Right ventricle myocardium inferior (tissue), 1 donor: ENCODE measurements at places on chromosomes 11 and 22.

DNA sequence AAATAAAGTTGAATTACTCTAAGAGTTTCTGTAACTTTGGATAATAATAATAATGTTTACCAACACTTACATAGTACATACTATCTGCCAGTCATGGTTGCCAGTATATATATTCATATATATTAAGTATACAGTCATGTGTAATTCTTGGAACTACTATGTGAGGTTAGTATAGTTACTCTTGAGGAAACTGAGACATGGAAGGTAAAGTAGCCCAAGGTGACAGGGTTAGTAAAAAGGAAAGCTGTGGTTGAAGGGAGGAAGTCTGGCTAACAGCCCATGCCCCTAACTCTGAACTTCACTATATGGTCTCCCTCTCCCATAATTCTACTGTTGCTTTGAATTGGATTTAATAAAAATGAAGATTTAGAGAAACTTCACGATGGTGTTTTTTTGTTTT, 24.9 kb downstream of the FDX1 start:
- DNase-seq, result no peak

DNA sequence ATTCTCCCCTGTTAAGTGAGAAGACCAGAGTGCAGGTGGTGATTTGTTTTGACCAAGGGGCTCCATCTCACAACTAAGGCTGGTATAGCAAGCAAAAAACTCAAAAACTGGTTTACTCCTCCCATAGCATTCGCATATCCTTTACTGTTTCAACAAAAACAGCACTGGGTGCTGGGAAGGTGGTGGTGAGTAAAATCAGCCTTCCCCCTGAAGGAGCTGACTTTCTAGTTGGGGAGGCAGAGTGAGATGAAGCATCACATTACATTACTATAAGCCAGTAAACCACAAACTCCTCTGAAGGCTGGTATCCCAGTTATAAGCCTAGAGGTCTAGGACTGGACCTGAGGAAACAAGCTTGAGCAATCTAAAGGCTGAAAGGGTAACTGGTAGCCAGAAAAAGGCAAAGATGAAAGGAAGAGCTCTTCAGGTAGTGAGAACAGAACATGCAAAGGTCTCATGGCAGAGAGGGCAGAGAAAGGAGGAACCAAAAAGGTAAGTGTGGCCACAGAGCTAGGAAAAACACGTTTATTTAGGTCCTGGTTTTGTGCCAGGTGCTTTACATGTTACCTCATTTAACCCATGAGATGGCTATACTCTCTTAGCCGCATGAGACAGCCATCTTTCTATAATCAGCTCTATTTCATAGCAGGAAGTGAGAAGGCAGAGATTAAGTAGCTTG, 22.3 kb downstream of the TMEM123 start:
- no peak for DNase-seq

- no peak for DNase-seq
Measured at GRCh38 chr11:75576499-75576918, 14.5 kb downstream of the SERPINH1 start.

DNA sequence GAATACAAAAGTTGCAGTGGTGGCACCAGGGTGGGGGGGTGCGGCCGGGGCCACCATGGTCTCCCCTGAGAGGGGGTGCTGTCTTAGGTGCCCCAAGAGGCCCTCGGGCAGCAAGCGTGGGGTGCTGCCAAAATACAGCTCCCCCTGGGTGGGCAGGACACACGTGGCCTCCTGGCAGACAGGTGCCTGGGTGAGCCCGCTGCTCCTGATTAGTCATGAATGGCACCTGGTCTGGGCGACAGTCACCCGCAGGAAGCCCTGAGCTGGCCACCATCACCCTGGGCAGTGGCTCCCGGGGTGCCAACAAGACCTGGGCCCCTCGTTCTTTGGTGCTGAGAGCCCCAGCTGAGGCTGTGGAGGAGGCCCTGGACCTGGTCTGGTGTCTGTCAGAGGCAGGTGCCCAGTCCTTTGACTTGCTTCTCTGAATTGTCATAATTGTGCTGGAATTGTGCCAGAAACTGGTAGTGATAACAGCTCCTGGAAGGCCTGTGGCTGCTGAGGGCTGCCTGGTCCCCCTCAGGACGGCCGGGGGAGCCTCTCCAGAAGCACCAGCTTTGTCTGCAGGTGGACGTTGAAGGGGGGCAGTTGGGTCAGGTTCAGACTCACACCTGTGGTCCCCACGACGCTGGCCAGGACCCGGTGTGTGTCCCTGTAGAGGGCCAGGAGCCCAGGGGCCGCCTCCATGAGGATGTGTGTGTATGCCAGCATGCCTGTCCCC, 14.8 kb downstream of the ALG12 start:
- no peak for DNase-seq

- no peak for DNase-seq
Measured at GRCh38 chr11:123164732-123165450, 30.2 kb downstream of the CLMP start.

GRCh38 chr11:47430524-47430923, 4.3 kb upstream of the PSMC3 start:
- DNase-seq, result no peak
